ENCODE measurements at places on chromosomes 2 and 18. TPM values are rescaled to one million over a fixed set of nuclear protein-coding genes. Genes with fewer than 3 reads are reported as not detected.

Gene TXNDC2
- total RNA-seq = 0.11 TPM

GRCh38 chr2:54634021-54634420 is 89.4 kb upstream of the EML6 start:
- no peak for DNase-seq

DNA sequence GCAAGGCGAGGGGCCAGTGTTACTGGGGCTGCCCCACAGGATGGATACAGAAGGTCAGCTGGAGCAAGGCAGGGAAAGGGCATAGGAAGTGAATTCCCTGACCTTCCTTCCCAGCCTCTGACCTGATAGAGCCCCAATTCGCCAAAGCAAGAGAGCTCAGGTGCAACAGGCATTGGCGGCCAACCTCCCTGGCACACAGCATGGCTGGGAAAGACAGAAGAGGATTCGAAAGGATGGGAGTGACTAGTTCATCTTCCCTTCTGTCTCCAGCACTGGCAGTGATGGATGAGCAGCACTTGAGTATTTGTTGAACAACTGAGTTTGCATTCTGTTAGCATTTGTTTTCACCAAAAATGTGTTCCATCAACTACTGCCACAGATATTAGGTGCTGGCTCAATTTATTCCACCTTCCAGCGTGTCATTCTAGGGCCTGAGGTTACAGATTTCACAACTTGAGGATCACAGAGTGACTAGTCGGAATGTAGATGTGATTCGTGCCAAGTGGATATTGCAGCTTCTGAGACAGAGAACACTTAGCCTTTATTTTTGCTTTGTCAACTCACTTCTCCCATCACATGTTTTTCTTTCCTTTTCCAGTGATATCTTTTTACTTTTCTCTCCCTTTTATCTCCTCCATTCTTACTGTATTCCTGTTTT is 6.2 kb downstream of the COPS8 start:
- DNase-seq = peak; percentile 35

Gene PROKR1
- total RNA-seq = not detected

- no peak for DNase-seq
Observed at GRCh38 chr2:113901943-113902342, 12.1 kb downstream of the ACTR3 start.
